Choroid plexus epithelial cell (primary cell): ENCODE measurements at places on chromosomes 16 and 17.
A peak's percentile ranks its signal among the peaks of the same experiment; 100 is the strongest.

GRCh38 chr17:73267648-73268537 is 6.2 kb upstream of the CPSF4L start:
- DNase-seq, result no peak

GRCh38 chr16:66977341-66978113 is 10.9 kb upstream of the CES4A start:
- peak; percentile 88 for DNase-seq

DNA sequence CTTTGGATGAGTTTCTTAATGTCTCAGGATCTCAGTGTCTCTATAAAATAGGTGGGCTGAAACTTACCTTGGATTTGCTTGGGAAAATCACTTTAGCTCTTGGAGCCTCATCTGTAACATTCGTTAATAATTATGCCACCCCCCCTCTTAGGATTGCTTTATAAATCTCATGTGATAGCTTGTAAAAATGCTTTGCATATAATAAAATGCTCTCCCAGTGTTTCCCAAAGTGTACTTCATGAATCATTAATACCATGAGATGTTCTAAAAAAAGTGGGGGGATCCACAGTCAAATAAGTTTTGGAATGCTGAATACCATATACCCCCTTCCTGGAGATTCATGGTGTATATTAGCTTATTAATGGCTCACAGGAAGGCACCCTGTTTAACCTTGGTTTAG is 5.2 kb downstream of the KRT39 start:
- no peak for DNase-seq

- DNase-seq, result no peak
Observed at GRCh38 chr16:3846595-3847091, 33.9 kb downstream of the CREBBP start.

GRCh38 chr16:31713945-31714902 is 159.4 kb upstream of the ZNF267 start:
- no peak for DNase-seq

- DNase-seq, result no peak
Observed at GRCh38 chr17:75552425-75553294, 27.2 kb downstream of the LLGL2 start.

- no peak for DNase-seq
Observed at GRCh38 chr17:32492648-32493289, 6.0 kb downstream of the CDK5R1 start.

DNA sequence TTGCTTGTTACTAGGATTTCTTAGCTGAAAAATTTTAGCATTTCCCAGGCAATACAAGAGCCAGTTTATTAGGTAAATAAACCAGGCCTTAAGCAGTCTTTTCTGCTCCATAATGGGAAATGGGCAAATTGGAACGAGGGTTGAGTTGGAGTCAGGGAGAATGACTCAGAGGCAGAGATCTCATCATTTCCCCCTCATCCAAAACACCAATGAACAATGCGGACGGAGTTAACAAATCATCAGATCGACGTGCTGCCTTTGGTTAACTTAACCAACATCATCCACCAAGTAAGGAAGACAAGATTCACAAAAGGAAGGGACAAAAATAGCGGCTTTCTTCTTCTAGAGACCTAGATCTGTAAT is 243.5 kb downstream of the STX8 start:
- DNase-seq, result no peak

DNA sequence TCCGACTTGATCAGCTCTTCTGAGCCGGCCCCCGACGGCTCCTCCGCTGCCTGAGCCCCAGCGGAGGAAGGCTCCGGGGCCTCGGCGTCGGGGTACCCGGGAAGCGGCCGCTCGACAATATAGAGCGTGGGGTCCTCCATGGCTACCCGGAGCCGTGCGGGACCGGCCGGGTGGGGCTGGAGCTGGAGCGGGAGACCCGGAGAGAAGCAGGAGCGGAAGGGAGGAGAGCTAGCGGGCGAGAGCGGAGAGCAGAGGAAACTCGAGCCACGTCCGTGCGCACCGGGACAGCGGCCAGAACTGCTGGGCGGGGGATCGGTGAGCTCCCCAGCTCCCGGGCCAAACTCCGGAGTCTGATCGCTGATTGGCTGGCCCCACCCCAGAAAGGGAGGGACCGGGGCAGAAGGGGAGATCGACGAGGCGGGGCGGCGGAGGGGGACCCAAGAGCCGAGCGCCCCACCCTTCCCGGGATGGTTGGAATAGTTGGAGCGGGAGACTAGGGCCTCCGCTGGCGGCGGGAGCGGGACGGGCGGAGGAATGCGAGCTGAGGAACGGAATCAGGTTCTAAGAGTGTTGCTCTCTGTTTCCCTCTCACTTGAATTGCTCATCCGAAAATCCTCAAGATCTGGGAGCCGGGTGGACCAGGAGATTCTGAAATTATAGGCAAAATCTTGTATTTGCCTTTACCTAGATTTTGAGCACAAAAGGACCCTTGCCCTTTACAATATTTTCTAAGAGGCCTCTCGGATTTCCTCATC is at the start of gene CAVIN1:
Gene CAVIN1 (minus strand): TSS at position 299 of the 755 bp plus-strand sequence. CDS start 159 bp downstream, at position 140.
- peak; percentile 97 for DNase-seq

DNA sequence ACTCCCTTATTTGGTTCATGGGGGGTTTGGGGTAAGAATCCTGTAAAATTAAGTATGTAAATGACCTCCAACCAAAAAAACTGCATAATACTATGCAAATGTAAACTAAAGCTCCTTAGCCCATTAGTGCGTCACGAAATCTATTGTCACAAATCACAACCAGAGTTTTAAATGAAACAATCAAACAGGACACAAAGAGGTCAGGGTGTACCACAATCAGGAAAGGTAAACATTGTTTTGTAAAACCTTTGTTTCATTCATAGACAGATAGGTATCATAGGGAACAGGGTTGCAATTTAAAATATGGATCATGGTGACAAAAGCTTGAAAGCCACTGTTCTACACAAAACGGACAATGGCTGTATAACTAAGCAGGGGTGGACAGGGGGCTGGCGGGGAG is 61.0 kb downstream of the ARHGAP17 start:
- DNase-seq, result no peak

- no peak for DNase-seq
Observed at GRCh38 chr16:78583441-78583840, 484.0 kb downstream of the WWOX start.

DNA sequence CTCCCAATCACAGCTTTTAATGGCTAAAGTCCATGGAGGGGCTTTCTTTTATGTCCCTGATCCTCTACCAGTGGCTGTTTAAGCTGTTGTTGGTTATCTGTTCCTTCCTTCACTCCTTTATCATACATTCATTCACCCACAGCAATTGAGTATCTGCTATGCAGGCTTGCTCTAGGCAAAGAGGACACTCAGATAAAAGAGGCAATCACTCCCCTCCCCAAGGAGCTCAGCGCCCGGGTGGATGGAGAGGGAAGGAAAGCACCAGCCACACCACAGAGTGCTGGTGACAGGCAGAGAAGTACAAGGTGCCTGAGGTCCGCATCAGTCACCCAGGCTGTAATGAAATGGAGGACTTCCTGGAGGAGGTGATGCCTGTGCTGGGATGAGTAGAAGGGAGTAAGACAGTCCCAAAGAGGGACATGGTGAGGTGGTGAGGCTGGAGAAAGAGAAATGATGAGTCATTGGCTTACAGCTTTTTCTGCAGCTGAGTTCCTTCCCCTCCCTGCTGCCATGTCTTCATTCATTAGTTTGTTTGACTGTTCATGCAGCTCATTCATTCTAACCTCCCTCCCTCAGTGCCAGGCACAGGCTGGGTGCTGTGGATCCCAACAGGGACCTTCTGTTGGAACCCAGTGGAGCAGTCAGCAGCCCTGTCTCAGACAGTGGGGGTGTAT is 12.8 kb upstream of the NGFR start:
- DNase-seq, result peak; percentile 35

- DNase-seq, result peak; percentile 90
Observed at GRCh38 chr17:75428543-75429469, 23.3 kb upstream of the GRB2 start.

DNA sequence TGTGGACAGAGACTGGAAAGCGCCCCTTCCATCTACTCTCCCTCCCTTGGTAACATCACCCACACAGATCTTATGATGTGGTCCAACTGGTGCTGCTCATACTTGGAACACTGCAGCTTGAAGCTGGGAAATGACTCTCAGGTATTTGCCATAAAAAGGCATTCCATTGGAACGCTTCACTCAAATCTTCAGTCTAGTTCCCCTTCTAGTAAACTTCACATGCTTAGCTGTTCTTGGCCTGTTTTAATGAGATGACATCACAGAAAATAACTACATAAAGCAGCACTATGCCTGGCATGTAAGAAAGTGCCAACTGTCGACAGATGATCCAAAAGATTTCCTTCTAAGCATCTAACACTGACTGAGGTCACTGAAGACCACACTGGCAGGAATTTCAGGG is 9.3 kb downstream of the ZNF263 start:
- DNase-seq, result peak; percentile 5

DNA sequence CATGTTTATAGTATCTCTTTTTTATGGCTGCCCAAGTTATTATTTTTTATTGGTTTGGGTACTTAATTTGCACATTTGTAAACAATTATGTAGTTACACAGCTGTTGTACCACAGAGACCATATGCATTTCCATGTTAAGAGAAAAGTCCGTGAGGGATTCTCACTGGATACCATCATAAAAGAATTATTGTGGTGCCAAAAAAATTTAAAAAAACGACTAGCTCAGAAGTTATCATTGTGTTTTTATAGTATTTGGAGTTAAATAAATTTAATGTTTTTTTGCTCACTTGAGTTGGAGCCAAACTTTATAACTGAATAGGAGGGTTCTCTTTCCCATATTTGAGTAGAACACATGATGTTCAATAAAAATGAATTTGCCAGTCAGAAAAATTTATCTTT is 618.7 kb downstream of the WWOX start:
- no peak for DNase-seq

DNA sequence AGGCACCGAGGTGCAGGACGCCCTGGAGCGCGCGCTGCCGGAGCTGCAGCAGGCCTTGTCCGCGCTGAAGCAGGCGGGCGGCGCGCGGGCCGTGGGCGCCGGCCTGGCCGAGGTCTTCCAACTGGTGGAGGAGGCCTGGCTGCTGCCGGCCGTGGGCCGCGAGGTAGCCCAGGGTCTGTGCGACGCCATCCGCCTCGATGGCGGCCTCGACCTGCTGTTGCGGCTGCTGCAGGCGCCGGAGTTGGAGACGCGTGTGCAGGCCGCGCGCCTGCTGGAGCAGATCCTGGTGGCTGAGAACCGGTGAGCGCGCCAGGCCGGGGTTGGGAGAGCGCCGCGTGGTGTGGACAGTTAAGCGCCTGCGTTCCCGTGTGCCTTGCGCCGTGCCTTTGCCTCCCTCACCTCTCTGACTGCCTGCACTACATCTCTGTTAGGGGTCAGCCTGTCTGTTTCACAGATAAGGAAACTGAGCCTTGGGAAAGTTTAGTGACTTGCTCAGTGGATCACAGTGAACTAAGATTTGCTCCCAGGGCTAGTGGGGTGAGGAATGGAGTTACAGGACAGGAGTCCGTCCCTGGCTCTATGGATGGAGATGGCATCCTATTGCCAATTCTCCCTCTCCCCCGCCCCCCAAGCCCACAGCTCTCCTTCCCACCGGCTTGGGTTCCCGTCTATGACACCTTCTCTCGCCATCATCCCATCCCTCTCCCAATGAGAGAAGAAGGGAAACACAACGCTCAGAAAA is 880 bp downstream of the SARM1 start:
- peak; percentile 23 for DNase-seq

- no peak for DNase-seq
Observed at GRCh38 chr16:11726008-11726407, 16.6 kb downstream of the TXNDC11 start.

DNA sequence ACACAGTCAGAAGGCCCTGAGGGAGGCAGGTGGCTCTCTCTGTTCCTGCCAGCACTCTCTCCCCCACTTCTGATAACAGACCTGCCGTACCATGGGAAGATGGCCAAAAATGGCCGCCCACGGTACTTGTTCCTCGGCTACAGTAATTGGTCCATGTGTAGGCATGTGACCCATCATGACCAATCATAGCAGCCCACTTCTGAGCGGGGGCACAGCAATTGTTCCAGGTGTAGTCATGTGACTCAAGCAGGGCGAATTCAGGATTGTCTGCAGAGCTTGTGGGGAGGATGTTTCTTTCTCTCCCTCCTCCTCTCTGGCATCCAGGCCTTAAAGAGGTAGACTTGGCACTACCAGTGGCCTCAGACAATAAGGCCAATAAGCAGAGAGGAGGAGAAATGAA is 250.4 kb downstream of the MRTFB start:
- DNase-seq, result no peak

DNA sequence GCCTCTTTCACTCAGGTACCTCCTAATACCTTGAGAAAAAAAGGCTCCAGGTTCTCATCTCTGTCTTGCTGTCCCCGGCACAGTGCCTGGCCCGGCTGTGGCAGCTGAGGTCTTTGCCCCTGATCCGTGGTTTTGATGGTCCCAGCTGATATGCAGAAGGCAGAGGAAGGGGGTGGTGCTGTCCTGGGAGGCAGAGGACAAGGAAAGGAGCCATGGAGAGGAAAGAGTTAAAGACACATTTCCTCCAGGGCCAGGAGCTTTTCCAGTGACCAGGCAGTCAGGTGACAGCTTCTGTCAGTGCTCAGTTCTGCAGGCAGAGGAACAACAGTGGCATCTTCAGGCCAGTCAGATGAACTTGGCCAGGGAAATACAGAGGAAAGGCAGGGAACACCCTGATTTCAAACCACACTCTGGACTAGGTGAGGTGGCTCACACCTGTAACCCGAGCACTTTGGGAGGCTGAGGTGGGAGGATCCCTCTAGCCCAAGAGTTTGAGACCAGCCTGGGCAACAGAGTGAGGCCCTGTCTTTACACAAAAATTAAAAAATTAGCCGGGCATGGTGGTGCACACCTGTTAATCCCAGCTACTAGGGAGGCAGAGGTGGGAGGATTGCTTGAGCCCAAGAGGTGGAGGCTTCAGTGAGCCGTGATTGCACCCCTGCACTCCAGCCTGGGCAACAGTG is 3.3 kb upstream of the COG1 start:
- DNase-seq, result peak; percentile 89

DNA sequence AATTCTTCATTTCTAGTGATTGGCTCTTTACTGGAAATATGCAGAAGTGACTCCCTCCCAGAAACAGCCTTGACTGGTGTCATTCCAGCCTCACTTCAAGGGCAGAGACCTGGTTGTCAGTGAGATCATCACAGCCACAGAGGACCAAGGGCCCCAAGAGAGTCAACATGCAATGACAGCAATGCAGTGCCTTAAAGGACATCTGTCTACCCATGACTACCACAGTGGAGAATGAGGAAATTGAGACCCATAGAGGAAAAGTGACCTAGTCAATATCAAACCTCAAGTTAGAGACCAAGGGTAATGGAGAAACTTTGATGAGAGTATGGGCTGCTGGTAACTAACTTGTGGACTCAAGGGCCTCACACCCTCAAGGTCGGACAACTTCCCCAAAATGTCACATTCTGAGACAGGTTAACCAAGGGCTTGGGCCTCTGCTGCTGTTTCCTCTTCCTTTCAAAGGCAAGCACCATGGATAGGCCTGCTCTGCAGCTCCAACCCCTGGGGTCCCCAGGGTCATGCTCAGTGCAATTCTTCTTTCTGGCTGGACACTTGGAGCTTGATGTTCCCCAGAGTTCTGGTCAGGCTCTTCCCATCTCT is 11.3 kb downstream of the NOG start:
- DNase-seq, result no peak

- no peak for DNase-seq
Observed at GRCh38 chr16:75260851-75261589, 9.6 kb upstream of the BCAR1 start.

GRCh38 chr17:71203953-71204352 is 916.9 kb upstream of the SOX9 start:
- no peak for DNase-seq
